Astrocyte of the cerebellum (primary cell): ENCODE measurements at places on chromosomes 3 and 15.
A peak's percentile ranks its signal among the peaks of the same experiment; 100 is the strongest.

GRCh38 chr15:71114887-71115566 lies at the start of gene THSD4:
TSS of gene THSD4 (plus strand) at chr15:71115471.
- DNase-seq = no peak

DNA sequence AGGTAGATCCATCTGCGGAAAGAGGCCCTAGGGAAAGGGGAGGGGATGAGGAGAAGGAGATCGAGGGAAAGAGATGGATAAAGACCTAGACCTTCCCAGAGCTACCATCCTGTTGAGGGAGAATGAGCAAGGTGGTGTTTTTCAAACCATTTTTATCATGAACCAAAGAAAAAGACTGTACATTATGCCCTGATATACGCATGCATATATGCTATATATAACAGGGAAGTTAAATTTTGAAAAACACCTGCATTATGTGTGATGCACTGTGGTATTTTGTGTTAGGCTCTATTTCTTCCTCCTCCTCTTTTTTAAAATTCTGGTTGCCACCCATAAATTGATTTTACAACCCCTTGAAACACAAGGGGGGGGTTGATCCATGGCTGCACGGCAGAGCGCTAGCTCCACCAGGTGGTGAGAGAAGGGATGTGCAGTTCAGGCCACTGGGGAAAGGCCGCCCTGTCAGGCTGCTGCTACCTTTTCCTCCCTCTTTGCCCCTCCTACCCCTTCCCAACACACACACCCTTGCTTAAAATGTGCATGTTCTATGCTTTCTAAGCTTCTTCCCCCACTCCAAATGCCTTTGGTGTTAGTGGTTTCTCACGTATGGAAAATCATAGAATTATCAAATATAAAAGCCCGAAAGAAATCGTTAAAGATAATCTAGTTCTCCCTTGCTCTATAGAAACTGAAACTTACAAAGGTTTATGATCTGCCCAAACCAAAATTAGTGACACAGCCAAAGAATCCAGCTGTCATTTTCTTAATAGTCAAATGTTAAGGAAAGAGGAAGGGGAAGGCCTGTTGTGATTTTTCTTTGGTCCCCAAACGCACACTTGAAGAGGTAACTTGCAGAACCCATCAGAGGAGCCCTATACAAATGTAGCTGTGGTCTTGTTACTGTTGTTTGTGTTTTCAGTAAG lies 262.0 kb upstream of the UMPS start:
- DNase-seq = peak; percentile 22

DNA sequence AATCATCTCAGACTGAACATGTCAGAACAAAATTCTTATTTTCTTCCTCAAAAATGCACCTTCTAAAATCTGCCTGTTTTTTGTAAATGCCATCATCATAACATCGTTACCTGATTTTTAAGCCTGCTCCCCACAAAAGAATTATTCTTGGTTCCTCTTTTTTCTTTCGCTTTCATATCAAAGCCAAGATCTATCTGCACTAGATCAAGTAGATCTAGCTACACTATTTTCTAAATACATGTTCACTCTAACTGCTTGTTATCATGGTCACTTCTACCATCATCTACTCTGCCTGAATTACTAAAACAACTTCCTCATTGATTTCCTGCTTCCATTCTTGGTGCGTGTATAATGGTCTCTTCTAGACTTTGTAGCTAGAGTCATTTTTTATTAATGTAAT lies 217.7 kb downstream of the ARPP21 start:
- no peak for DNase-seq

GRCh38 chr15:81229586-81229985 lies 32.9 kb downstream of the IL16 start:
- no peak for DNase-seq

GRCh38 chr15:67927501-67928168 lies 87.8 kb upstream of the RNU6-1 start:
- peak; percentile 86 for DNase-seq

GRCh38 chr15:67422296-67422695 lies 98.6 kb upstream of the C15orf61 start:
- no peak for DNase-seq

- no peak for DNase-seq
Measured at GRCh38 chr15:94265982-94266381, 34.6 kb downstream of the MCTP2 start.

- DNase-seq = peak; percentile 6
Measured at GRCh38 chr3:182909318-182910040, 70.9 kb downstream of the DCUN1D1 start.

- DNase-seq = no peak
Measured at GRCh38 chr3:47193871-47194859, 30.3 kb upstream of the SETD2 start.

- DNase-seq = no peak
Measured at GRCh38 chr15:91133511-91133910, 33.5 kb downstream of the SV2B start.

GRCh38 chr3:191702121-191702520 lies 241.2 kb downstream of the PYDC2 start:
- DNase-seq = no peak

- no peak for DNase-seq
Measured at GRCh38 chr15:90002428-90002844, 1.3 kb downstream of the ZNF710 start.

DNA sequence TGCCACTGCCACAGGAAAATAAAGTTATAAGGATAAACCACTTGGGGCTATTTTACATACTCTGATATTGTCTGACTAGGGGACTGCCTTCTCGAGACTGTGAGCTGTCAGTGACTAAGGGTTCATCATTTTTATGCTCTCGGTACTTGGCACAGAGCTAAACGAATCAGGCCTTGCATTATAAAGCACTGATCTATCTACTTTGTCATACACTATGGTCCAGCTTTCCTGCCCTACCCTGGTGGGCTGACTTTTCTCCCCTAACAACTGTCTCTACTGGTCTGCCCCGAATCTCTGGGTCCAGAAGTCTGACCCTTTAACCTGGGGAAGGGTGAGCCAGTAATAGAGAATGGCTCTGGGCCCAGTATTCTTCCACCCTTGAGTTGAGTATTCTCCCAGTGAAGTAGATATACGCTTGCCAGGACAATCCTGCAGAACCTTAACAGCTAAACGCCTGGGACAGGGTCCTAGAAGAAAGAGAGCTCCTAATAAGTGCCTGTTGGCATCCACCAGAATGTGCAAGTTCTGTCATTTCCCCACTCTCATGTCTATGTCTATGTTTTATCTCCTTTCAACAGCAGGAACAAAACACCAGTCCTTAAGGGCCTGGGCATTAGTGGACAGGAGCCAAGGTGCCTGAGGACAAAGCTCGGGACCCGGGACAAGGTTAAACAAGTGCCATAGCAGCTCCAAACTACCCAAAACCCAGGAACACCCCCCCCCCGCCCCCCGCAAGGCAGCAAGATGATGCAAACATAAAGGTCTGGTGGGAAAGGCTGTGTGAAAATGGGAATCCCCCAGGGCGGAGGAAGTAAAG lies 1.2 kb downstream of the LARP6 start:
- DNase-seq = no peak

DNA sequence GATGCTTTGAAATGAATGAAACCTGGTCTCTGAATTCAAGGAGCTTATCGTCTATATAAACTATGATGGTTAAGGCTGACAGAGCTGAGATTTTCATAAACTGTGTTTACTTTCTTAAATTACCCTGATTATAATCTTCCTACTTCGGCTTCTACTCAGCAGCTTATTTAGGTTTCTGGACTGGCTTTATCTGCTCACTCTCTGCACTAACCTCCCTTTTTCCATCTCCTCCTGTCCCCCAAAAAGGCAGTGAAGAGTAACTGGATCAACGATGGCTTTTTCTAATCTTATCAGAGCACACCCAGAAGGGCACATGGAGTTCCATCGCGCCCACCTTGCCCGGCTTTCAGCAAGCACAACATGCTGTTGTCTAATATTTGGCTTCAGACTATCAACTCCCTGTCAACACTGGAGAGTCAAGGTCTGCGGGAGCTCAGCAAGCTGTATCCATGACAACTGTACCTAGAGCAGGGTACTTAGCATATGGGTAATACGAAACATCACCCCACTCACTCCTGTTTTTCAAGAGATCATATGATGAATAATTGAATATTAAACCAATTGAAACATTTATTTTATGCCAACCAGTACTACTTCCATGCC lies 417.3 kb downstream of the GABRB3 start:
- DNase-seq = no peak

- DNase-seq = no peak
Measured at GRCh38 chr15:92028389-92028724, 174.8 kb downstream of the SLCO3A1 start.

GRCh38 chr15:58413253-58413652 lies 18.5 kb upstream of the LIPC start:
- DNase-seq = no peak

DNA sequence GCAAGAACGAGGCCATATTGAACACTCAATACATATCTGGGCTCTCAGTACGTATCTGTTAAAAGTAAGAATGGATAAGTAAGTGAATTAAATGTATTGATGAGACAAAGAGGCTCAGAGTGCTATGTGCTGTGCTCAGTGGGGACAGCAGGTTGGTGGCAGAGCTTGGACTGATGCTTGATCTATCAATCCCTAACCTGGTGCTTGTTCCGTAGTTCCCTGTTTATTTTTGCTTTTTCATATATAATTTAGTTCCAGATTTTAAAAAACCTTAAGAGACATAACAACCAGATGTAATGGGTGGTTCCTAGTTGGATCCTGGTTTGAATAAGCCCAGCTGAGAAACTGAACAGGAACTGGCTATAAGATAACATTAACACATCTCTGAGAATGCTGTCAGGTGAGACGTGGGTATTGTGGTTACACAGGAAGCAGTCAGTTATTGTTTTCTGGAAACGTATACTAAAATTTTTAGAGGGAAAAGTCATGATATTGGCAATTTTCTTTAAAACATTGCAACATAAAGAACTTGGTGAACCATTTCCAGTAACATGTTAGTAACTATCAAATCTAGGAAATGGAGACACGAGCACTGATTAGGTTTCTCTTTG lies 120.5 kb downstream of the FOXB1 start:
- no peak for DNase-seq

DNA sequence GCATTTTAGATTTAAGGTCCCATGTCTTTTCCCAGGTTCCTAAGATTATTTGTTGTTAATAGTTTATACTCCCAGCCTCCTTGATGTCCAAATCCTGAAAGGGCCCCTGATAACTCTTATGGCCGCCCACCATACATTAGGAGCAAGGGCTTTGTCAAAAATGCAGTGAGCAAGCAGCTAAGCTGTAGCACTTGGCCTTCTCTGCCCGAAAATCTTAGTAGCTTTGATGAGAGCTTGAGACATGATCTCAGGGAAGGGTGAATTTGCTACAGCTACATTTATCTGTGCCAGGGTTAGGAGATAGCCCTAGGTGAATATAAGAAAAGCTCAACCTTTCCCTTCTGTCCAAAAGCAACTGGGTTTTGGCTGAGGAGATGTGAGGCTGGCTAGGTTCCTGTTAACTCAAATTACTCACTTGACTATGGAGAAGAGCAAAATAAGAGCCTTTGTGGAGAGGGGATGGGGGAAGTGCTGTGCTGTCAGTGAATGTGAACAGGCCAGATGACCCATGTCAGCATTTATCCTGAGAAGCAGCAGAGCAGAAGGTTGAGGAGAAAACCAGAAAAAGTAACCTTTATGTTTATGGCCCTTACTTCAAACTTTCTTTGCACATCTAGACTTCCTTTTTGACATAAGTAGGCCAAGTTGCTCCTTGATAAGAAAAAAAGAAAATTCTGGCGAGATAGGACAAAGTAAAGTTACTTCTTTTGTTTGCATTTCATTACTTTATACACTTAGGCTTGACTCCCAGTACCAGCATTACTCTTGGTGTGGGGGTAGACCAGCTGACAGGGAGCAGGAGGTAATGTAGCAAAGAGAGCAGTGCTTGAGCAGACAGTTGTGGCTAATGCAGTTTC lies 21.1 kb downstream of the MAPK6 start:
- no peak for DNase-seq

DNA sequence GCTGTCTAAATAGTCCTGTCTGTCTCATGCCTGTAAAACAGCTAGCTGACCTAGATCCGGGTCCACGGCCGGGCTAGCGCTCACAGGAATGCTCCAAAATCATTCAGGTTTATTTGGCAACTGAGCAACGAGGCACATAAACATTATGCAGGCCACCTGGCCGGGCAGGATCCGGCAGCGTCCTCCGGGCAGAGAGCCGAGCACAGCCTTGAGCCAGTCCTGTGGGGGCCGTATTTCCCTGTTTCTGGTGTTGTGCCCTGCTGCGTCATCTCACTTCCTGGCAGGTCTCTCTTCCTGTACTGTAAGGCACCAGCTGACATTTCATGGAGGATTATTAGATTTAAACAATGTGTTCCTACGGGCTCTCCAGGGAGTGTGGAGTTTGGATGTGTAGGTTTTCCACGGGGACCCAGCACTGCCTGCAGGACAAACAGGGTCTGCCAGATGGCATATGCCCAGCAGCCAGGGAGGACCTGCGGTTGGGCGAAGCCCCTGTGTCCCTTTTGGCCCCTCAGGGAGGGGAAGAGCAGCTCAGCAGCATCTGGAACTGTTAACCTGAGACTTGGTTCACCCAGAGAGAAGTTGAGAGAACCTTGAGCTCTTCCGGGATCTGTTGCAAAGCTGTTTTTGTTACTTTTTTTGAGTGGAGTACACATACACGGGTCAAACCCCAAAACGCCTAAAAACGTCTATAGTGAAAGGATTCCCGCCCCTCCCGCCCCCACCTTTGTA lies 16.6 kb upstream of the LRRK1 start:
- DNase-seq = peak; percentile 55
